BJ (cell line): ENCODE measurements at places on chromosomes 1 and 21.

GRCh38 chr1:19153169-19153568 lies 56.9 kb downstream of the UBR4 start:
- DNase-seq = no peak

DNA sequence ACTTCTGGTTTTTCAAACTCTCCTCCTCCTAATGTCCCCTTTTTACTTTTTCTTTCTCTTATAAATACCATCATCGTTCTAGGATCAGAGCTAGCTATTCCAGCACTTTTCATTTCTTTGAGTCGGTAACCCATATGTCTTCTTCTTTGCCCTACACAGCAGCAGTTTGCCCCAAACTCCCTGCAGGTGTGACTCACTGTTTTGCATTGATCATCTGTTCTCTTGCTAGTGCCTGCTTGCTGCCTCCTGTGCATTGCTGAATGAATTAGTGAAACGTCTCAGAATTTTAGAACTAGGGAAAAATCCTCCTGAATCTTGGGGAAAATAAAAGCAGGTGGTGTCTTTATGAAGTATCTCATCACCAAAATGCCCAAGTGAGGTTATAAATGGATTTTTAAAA lies 21.7 kb downstream of the KCNK2 start:
- DNase-seq = no peak

DNA sequence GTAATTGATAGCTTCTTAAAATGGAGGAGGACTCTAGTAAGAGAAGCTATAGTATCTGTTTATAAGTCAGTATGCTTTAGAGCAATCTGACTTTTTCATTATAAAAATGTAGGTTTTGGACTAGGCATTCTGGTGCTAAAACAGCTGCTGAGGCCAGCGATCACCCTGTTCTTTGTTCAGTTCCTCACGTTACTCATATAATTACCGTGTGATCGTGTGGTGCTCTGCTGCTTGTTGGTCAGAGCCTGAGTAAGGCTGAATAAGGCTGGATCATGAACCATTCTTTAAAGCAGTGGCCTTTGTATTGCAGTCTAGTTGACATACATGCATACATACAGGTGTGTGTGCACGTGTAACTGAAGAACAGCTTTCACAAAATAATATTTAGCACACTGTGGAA lies 25.2 kb downstream of the CDC42 start:
- no peak for DNase-seq

- no peak for DNase-seq
These were observed 195.0 kb downstream of the GIPC2 start for GRCh38 chr1:78240755-78241154.

- DNase-seq = no peak
These were observed 302.5 kb upstream of the PBX1 start for GRCh38 chr1:164256456-164256855.

DNA sequence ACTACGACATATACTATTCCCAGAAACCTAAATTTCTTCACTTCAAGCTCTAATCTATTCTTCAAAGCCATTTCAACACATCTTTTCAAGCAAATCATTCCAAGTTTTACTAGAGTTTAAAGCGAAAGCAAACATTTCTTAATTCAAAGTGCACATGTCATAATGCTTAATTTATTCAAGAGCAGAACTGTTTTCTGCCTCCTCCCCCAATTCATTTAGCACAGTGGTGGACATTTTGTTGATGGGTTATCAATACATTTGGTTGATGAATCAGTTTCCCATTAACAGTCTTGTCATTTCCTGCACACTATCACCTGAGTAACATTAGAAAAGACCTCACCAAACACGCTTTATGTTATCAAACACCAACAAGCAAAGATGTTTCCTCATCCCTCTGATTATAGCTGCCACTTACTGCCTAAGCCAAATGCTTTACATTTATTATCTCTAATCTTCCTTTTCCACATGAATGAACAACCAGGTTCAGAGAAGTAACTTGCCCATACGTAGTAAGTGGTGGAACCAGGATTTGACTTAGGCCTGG lies 2.0 kb downstream of the SRSF4 start:
- DNase-seq = no peak

- no peak for DNase-seq
These were observed 137.9 kb downstream of the ZSCAN20 start for GRCh38 chr1:33610391-33610790.

- DNase-seq = no peak
These were observed 219.8 kb downstream of the NEGR1 start for GRCh38 chr1:72062584-72062983.

- DNase-seq = no peak
These were observed 2.0 kb downstream of the CSRP1 start for GRCh38 chr1:201504799-201505502.
